ENCODE measurements at places on chromosomes 6 and 20. TPM values are rescaled to one million over a fixed set of nuclear protein-coding genes. Genes with fewer than 3 reads are reported as not detected.

DNA sequence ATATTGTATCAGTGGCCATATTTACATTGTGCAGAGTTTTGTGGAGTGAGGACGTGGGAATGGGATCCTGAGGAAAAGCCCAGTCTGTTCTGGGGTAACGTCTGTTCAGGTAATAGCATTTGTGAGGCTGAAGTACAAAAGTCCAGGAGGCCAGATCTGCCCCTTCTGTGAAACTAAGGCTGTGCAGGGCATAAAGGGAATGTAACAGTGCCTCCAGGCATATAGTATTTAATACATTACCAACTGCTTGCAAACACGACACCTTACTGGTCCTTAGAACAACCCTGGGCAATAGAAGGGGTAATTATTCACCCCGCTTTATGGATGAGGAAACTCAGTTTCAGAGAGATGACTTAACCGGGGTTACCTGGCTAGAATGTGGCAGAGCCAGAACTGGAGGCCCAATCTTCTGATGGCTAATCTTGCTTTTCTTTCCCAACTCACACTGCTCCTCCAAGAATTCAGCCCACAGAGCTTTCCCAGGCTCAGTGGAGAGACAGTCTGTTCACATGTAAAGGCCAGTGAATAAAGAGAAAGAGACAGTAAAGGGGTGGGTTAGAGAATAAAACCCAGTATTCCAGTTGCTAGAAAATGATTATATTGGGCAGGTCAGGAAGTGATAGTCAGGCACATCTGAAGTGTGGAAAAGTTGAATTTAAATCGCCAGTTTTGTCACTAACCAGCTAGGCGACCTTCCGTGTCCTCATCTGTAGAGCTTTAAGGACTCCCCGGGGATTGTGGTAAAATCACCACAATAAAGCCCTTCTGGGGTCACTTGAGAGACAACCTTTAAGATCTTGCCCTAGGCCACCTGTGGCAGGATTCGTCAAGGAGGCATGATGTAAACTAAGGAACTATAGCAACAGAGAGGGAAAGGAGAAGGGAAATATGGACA, 280.7 kb upstream of the CITED2 start:
- no peak for DNase-seq

DNA sequence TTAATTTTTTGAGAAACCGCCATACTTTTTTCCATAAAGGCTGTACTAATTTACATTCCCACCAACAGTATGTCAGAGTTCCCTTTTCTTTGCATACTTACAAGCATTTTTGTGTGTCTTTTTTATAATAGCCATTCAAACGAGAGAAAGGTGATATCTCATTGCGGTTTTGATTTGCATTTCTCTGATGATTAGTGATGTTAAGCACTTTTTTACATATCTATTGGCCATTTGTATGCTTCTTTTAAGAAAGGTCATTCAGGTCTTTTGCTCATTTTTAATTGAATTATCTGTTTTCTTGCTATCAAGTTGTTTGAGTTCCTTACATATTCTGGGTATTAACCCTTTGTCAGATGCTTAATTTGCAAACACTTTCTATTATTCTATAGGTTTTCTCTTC, 176.1 kb upstream of the UFL1 start:
- no peak for DNase-seq

DNA sequence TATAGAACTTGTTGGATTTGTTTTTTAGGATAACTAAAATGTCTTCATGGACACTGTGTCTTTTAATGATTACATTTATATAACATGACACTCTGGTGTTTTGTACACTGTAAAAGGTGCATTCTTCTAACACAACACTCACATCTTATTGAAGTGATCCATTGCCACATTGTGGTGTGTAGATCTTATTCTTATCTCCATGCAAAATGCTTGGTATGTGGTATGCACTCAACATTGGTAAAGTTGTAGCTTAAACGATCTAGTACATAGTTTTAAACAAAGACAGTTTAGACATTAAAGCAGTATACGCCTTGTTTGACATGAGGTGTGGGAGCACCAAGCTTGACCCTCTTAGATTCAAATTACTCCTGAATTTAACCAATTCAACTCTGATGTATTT, 84.7 kb downstream of the SASH1 start:
- no peak for DNase-seq

GRCh38 chr6:17493286-17493685, 99.9 kb downstream of the CAP2 start:
- no peak for DNase-seq

GRCh38 chr20:20003031-20003954, 13.9 kb upstream of the NAA20 start:
- DNase-seq: no peak

- no peak for DNase-seq
Observed at GRCh38 chr6:12148841-12149240, 136.7 kb downstream of the HIVEP1 start.

DNA sequence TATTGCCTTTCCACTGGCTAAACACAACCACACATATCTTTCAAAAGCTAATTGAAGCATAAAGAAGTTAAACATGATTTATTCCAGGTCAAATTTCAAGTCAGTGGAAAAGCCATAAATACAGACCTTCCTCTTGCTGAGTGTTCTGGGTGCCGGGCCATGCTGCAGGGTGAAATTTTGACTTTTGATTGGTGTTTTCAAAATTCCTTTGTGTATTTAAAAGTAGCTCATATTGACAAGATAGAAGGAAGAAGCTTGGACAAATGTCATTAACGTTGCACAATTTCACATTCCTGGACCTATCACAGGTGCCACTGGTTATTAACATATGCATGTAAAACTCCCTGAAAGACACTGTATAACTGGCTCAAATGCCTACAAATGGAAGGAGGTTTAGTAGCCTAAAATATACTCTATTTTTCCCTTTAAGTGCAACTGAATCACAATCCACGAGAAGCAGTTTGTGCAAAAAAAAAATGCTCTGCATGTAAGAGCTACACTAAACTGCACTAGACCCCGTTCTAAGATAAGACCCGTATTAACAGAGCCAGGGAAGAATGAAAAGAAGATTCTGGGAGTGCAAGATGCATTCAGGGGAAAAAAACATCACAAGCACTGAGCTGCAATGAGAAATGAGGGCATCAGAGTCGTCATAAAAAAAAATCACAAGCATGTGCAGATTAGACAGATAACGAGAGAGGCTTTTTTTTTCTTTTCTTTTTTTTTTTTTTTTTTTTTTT, 30.4 kb downstream of the ATXN1 start:
- no peak for DNase-seq

- DNase-seq: no peak
Observed at GRCh38 chr6:32840604-32841246, 2.2 kb upstream of the TAP2 start.

GRCh38 chr6:20791944-20792343, 257.7 kb downstream of the CDKAL1 start:
- no peak for DNase-seq

DNA sequence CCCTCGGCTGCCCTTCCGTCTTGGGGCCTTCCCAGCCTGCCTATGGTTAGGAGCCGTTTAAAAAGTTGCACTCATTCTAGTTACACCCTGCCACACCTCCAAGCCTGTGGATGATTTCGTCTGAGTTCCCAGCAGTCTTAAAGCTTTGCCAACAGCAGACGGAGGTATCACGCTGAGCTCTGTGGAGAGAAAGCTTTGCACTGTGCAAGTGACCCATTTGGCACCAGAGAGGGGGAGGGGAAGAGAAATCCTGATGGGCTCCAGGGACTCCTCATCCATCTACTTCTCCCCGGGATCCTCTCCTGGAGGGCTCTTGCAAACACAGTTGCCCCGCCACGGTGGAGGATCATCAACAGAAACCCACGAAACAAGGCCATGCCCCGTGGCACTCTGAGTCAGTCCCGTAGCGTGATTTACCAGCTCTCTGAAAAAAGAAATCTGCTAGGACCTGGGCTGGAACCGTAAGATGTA, 98.8 kb upstream of the CITED2 start:
- no peak for DNase-seq

The PRDM1 gene
- 12.8 TPM for total RNA-seq

The EPPIN gene
- total RNA-seq: not detected

The PCSK2 gene
- 0.80 TPM for total RNA-seq
